ENCODE measurements at places on chromosomes 16 and 17. TPM values are rescaled to one million over a fixed set of nuclear protein-coding genes. Genes with fewer than 3 reads are reported as not detected.

DNA sequence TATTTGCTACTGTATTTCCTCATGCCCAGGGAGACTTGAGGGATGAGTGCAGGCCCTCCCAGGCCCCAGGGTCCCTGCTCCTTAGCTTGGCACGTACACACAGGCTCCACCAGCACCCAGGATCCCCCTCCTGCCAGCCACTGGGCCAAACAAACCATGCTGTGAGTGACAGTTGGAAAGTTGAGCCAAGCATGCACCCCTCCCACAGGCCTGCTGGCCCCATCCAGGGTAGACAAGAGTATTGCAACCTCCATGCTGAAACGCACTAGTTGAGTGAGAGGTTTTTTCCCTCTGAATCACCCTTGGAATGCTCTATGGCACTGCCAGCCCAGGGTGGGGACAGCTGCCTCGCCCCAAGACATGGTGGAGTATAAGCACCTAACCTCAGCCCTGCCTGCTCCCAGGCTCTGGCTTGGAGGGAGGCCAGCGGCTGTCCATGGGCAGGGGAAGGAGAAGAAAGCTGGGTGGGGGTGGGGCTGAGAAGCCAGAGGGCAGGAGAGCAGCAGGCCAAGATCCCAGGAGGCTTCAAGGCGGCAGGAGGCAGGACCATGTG lies 49.6 kb downstream of the PITPNM3 start:
- no peak for DNase-seq

FKBP10 gene
- total RNA-seq: 117 TPM

RAB11FIP4 gene
- total RNA-seq: 7.2 TPM

- DNase-seq: no peak
Observed at GRCh38 chr16:85680352-85680944, 8.3 kb downstream of the GINS2 start.

DNA sequence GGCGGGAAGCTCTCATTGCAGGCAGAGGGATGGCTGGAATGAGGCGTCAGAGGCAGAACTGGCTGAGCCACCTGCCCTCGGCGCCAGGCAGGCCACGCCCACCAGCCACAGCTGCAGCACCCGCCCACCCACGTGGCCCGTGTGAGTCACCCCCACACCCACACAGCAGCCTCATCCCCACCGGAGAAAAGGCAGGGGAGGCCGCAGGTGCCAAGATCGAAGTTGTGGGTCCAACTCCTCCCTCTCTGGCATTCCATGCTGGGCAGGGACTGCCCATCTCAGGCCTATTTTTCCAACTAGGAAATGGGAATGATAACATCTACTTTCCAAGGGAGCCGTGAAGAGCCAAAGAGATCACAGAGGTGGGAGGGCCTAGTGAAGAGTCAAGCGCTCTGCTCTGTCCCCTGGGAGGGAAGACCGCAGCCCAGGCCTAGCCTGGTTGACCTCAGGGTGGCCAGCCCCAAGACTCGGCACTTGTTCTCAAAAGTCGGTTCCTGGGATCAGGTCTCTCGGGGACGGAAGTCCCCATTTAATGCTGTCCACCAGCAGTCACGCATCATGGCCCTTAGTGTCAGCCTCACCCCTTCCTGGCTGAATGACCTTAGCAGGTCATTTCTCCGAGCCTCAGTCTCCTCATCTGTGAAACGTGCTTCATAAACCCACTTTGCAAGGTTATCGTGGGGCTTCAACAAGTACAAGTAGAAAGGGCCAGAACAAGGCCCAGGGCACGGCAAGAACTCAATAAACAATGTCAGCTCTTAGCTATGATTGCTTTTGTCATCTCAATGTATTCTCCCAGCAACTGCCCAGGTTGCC lies at the start of gene TRPV3:
Gene TRPV3, minus strand, starts transcription at position 45 of the 816 bp plus-strand sequence. CDS start 2,962 bp downstream, outside the sequence.
- DNase-seq: no peak

- DNase-seq: no peak
Observed at GRCh38 chr17:17947966-17948365, 24.2 kb downstream of the TOM1L2 start.

DNA sequence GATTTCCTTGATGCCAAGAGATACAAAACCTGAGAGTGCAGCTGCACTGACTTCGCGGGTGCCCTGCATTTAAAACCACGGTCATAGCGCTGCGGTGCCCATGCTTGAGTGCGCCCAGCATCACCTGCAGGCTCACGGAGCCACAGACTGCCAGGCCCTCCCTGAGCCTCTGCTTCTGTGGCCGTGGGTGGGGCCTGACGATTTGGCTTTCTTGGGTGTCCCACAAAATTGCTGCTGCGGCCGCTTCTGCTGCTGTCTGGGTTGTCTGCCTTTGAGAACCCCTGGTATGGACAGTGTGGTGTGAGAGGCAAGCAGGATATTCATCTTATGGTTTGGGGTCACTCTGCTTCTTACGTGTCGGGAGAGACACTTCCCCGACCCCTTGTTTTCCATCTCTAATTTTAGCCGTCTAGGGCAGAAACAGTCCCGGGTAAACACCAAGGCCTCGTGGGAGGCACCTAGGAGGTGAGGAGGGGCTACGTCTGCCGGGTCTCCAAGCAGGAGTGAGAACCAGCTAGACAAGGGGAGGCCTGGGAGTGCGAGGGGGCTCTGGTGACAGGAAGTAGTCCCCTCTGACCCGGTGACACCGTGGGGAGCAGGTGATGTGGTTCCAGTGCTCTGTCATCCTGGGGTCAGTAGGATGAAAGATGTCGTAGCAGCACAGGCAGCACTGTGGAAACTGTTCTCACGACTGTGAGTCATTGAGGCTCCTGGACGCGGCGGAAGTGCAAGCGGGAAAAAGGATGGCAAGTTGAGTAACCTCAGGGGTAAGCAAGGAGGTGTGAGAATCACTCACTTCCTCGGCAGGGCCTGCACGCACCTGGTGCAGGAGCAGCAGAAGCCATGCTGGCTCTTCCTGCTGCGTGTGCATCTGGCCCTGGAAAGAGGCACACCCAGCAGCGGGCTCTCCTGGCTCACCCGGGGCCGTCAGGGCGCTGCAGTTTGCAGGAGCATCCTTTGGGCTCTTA lies 176.3 kb downstream of the RPTOR start:
- DNase-seq: no peak

LPO gene
- not detected for total RNA-seq

DNA sequence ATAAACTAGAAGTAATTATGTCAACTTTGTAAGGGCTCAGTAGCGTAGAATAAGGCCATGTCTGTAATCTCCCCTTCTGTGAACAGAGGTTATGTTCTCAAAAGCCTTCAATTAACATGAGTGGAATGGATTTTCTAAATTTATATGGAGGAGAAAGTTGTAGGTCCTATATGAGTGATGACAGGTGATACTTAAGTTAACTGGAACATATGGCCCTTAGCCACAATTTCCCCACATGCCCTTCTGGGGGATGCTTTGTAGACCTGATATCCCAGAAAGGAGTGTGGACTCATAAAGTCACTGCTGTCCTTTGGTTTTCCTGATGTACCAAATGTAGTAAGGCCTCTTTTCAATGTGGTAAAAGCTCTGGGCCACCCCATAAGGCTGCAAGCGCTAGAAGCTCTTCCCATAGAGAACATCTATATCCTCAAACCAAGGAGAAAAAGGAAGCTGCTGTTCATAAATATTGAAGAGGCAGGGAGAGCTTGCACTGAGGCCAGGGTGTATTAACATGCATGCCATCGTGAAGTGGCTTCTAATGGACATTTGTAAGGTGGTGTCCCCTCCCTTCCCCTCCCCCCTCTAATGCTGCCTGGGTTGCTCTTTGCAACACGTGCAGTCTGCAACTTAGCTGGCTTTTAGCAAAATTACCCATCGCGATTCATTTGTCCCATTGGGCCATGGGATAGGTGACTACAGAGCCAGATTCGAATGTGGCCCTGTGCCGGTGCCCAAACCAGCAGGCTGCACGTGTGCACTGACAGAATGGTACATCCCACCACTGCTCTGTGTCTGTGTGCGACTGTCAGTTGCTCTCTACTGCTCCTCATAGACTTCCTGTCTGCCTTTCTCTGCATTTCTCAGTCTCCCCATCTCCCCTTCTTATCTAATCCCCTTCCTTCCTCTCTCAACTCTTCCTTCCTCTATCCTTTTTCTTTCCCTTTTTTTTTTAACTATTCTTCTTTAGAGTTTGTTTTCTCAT lies 269.0 kb downstream of the WWOX start:
- DNase-seq: no peak

DNA sequence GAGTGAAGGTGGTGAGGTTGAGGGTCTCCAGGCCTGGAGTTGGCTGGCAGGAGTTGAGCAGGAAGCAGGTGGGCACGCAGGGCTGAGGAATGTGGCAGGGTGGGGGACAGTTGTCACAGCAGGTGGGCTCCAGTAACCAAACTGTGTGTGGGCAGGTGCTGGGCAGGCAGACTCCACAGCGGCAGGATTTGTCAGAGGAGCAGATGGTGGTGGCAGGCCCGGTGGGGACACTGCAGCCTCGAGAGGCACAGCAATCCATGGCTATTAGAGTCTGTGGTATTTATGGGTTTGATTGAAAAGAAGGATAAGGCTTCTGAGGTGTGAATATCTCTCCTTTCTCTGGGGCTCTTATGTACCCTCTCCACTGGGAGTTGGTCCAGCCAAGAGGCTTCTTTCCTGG lies at the start of gene KRTAP3-3:
Gene KRTAP3-3, minus strand, starts transcription at position 326 of the 400 bp plus-strand sequence. Its CDS starts 67 bp downstream, at position 259.
- DNase-seq: no peak

DNA sequence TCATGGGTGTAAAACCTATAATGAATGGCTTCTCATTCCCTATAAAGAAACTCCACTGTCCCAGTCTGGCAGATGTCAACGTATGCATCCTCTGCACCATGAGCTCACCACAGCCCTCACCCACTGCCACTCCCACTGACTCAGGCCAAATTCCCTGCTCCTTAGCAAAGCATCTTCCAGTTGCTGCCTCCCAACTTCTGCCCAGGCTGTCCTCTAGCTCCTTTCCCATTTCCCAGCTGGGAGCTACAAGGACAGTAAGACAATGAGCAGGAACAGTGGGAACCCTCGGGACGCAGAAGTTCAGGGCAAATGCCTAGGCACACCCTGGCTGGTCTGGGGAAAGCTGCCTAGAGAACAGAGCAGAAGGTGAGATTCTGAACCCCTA lies 9.1 kb upstream of the THAP11 start:
- no peak for DNase-seq

GRCh38 chr16:89358030-89359005 lies 132.0 kb downstream of the ANKRD11 start:
- no peak for DNase-seq

SLC38A8 gene
- not detected for total RNA-seq

GRCh38 chr17:68231541-68231940 lies 16.3 kb upstream of the AMZ2 start:
- DNase-seq: no peak

- no peak for DNase-seq
Observed at GRCh38 chr17:1590747-1591473, 28.3 kb upstream of the PITPNA start.

GRCh38 chr17:76479515-76480060 lies 12.2 kb downstream of the AANAT start:
- DNase-seq: no peak

DNA sequence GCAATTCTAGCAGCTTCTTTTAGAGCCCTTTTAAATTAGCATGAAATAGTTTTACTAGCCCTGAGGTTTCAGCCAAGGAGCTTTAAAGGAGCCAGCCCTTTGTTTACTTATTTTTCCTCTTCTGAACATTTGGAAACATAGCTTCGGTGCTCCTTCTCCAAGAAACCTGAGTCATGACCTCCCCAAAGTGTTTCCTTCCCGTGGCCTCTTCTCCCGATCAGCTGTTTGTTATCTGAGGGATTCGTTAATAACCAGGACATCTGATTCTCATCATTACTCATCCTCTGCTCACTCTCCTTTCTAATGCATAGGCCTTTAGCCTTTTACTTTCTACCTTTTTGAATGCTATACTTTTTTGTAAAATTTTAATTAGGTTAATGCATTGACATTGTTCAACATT lies 204.5 kb downstream of the WWOX start:
- DNase-seq: peak; percentile 41

DNA sequence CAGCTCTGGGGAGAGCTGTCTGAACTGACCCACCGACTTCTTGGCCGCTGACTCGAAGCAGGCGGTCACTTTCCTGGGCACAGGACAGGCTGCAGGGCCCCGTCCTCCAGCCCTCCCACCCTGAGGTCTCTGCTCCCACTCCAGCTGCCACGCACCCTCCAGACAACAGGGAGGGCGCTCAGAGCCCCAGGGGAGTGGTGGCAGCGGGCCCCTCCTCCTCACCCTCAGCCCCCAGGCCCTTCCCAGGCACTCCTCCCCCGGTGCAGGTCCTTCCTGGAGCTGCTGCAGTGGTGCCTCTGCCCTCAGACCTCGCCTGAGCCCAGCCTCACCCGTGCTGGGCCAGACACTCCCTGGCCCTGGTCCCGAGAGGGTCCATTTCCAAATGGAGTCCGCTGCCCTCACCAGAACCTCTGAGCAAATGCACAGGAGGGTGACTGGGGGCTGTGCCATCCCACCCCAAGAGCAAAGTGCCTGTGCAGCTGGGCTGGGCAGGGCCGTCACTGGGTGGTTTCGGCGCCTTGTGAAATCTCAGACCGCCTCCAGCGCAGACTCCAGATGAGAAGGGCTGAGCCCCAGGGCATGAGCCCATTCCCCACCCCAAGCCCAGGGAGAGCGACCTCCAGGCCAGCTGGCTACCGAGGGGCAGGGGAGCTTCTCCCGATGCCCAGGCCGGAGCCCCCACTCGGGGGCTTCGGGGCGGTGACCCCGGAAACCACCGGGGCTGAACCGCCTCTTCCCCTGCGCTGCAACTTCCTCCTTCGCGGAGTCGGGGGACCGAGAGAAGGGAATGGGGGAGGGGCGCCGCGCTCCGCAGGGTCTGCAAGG lies 717 bp downstream of the CYBA start:
- no peak for DNase-seq

PRSS27 gene
- not detected for total RNA-seq

- DNase-seq: peak; percentile 25
Observed at GRCh38 chr17:35372846-35373533, 431 bp downstream of the SLFN11 start.

DNA sequence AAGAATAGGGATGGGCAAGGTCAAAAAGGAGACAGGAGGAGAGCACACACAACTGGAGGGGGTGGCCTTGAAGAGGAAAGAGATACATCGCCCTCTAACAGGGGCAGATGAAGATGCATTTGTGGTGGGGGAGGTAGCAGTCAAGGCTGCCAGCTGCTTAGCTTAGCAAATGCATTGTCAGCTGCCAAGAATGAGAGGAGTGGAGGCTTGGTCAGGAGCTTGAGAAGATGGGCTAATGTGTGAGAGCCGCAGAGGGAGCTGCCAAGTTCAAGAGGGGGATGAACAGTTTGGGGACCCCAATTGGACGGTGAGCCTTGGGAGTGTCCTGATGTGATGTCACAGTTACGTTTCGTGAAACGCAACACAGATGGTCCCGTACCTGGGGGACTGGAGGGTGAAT lies 28.9 kb upstream of the GNA13 start:
- DNase-seq: no peak

CACNG1 gene
- not detected for total RNA-seq

- DNase-seq: no peak
Observed at GRCh38 chr17:74274060-74274708, at the start of gene DNAI2. TSS of gene DNAI2 (plus strand) at chr17:74274234. CDS start at chr17:74281818, 7,584 bp downstream.

TRAPPC2L gene
- 56.4 TPM for total RNA-seq

DNA sequence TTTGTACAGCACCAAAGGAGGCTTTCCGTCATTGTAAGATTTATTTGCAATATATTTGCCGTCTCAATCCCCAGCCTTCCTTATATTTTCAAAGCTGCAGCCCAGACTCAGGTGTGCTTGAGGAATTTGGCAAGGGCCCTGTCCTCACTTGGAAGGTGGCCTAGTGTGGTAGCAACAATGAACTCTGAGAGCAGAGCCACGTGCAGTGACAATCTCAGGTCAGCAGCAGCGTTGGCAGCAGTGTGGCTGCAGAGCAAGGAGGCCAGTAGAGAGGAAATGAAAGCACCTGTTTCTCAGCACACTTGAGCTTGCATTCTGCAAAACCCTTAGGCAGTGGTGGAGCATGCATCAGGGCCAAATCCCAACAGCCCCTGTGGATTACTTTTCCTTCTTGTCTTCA lies 613.5 kb downstream of the RBFOX1 start:
- DNase-seq: no peak
